Fibroblast of skin of back (primary cell): ENCODE measurements at places on chromosomes 13 and 19.
A peak's percentile ranks its signal among the peaks of the same experiment; 100 is the strongest.

- no peak for DNase-seq
These were observed 52.7 kb upstream of the MCF2L start for GRCh38 chr13:112916296-112916695.

DNA sequence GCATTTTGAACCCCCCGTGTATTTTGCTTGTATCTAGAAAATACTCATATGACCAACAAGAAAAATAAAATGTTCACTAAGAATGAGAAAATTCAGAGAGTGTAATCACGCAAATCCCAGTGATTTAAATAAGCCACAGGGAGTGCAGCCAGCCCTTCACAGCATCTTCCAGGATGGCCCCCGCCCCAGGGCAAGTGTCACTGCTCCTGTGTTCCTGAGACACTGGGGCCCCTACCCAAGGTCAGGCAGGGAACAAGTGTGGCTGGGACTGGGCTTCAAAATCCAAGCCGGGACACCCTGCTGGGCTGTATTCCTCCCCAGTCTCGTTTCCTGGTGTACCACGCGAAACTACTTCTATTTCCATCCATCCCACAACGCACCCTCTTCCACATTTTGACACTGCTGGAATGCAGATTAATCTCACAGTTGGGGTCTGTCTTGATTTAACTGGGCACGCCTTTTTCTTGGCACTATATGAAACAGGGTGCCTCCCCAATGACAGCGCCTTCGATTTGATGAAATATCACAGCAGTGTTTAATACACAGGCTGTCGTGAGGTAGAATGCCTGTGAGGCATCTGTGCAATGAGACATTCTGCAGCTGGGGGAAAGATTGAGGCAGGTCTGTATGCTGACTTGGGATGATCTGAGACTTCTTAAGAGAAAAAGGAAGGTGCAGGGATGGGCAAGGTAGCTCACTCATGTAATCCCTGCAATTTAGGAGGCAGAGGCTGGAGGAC is 18.3 kb upstream of the CCNP start:
- no peak for DNase-seq

GRCh38 chr19:11195681-11196080 is 1.7 kb downstream of the KANK2 start:
- DNase-seq = no peak

GRCh38 chr19:3458229-3459088 is 21.9 kb downstream of the SMIM24 start:
- peak; percentile 57 for DNase-seq

GRCh38 chr19:35545001-35545854 is at the start of gene TMEM147:
TMEM147 (plus strand) TSS chr19:35545626; CDS start chr19:35545740, 114 bp downstream.
- DNase-seq = peak; percentile 89
